ENCODE measurements at places on chromosomes 11 and 22.

DNA sequence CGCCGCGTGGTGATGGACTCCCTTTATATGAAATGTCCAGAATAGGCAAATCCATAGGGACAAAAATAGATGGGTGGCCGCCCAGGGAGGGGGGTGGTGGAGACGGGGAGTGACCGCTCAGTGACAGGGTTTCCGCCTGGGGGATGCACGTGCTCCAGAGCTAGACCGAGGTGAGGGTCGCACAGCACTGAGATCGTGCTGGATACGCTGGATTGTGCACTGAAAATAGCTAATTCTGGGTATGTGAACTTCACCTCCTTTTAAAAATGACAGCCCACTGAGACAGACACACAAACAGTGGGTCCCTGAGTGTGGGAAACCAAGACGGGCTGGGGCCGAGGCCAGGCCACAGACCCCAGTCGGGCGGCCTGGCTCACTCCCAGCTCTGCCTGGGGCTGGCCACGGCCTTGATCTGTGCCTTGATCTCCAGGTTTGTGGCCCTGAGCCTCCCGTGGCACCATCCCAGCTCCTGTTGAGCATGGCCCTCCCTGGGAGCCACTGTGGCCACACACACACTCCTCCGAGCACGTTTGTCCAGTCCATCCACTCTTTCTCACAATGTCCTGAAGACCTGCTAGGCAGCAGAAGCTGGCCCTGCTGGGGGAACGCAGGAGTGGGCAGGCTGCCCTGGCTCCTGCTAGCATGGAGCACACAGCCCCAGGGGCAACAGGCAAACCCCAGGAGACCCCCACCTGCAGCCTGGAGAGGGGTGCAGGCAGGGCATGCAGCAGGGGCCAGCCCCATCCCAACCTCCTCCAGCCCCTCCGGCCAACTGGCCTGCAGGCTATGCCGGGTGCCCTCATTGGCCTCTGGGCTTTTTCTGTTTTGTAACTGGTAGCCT, 41.0 kb upstream of the TH start:
- no peak for DNase-seq

- no peak for DNase-seq
Observed at GRCh38 chr11:112878033-112878601, 83.1 kb upstream of the NCAM1 start.

- no peak for DNase-seq
Observed at GRCh38 chr22:32353292-32353691, 4.4 kb upstream of the RFPL3 start.

DNA sequence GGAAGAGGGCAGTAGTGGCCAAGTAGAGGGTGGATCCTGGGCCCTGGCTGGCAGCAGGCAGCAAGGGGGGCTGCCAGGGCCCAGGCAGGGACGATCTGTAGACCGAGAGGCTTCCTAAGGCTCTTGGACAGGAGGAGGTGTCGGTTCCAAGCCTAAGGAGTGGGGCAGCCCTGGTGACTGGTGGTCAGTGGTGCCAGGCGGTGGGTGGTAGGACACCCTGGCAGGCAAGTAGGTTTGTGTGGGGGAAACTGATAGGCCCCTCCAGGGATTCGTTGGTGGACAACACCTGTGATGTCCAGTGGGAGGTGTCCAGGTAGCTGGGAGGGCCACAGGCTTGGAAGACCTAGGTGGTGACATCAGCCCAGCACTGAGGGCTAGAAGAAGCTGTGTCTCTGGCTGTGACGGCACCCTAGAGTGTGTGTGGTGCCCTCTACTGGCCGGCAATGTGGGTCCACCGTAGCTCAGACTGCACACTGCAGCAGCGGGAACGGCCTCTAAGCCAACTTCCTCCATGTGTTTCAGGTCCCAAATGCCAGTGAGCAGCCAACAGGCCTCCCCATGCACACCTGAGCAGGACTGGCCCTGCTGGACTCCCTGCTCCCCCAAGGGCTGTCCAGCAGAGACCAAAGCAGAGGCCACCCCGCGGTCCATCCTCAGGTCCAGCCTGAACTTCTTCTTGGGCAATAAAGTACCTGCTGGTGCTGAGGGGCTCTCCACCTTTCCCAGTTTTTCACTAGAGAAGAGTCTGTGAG, 9.4 kb upstream of the SAMM50 start:
- DNase-seq = peak; percentile 69

- no peak for DNase-seq
Observed at GRCh38 chr11:119885067-119885466, 156.1 kb upstream of the NECTIN1 start.

DNA sequence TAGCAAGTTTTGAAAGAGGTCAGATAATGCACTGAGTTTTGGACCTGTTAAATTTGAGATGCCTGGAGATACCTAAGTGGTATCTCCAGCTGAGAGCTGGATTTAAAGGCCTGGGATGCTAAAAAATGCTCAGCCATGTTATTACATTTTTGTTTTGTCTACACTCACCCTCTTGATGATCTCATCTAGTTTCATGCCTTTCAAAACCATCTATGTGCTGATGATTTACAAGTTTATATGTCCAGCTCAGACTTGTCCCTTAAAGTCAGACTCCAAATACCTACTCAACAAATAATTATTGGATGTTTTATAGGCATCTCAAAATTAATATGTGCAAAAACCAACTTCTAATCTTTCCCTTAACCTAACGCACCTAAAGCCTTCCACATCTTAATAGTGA, 103.6 kb upstream of the OR9G4 start:
- DNase-seq = no peak

- no peak for DNase-seq
Observed at GRCh38 chr11:76251576-76251975, 45.3 kb upstream of the WNT11 start.

- DNase-seq = no peak
Observed at GRCh38 chr11:108897071-108897481, 232.2 kb downstream of the DDX10 start.

DNA sequence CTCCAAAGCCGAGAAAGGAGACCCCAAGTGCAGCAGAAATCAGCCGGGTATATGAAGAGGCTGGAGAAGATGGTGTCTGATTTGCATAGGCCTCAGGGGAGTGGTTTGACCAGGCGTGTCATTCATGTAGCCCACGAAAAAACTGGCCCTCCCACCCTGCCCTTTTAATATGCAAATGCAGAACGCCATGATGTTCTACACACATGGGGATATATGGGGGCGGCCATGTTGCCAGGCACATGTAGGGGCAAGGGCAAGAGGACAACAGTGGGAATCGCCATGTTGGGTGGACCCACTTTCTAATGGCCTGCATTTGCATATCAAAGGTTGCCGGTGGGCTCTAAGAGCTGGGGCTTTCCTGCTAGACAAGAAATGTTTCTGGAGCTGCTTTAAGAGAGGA, 86.4 kb downstream of the ISX start:
- DNase-seq = no peak

DNA sequence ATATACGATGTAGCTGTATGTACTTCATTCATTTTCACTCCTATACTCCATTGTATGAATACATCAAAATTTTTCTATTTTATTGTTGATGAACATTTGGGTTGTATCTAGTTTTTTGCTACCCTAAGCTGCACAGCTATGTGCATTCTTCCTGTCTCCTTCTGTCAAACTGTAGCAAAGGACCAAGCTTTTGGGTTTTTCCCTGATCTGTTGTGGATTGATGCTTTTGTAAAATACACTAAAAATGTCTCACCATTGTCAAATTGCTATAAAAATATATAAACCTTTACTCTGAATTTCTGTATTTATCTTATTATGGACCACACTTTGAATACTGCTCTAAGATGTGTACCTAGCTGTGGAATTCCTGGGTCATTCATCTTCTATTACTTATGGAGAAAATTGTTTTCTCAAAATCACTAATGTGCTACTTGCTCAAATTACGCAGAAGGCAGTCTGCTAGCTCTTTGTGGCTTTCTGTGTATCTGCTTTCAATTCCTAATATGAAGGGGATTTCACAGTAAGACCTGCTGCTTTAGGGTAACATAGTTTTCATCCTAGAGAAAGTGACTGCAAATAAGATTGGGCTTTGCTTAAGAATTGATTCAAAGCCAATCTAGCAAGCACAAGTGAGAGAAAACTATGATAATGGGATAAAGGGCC, 123.4 kb downstream of the CYP2R1 start:
- DNase-seq = no peak

- DNase-seq = no peak
Observed at GRCh38 chr11:106399076-106399511, 321.6 kb downstream of the AASDHPPT start.

DNA sequence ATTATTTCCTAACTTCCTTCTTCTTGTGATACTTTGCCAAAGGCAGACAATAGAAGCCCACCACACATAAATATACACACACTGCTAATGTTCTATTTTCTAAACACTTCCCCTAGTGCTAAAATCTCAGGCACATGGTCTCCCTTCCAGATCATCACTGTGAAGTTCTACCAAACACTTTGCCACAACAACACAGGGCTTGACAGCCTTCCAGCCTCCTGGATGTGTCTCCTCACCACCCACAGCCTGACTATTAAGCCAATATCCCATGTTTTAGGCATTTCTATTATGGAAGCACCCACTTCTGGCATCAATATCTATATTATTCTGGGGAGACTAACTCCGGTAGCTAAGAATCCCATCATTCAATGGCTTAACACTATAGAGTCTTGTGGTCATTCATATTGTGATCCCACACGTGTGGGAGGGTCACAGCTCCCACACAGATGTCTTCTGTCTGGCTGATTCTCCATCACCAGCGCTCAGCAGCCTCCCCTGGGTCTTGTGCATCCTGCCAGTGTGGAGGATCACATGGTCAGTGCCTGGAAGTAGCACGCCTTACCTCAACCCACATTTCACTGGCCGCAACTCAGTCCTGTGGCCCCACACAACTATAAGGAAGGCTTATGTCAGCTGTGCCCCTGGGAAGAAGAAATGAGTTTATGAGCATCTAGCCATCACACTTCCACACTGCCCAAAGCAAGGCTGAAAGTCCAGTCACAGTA, 29.0 kb downstream of the SPATA19 start:
- no peak for DNase-seq

GRCh38 chr11:47305734-47306483, 36.0 kb downstream of the MADD start:
- DNase-seq = no peak

GRCh38 chr11:89203814-89204213, 26.1 kb downstream of the TYR start:
- no peak for DNase-seq
